ENCODE measurements at places on chromosomes 3 and 15.

DNA sequence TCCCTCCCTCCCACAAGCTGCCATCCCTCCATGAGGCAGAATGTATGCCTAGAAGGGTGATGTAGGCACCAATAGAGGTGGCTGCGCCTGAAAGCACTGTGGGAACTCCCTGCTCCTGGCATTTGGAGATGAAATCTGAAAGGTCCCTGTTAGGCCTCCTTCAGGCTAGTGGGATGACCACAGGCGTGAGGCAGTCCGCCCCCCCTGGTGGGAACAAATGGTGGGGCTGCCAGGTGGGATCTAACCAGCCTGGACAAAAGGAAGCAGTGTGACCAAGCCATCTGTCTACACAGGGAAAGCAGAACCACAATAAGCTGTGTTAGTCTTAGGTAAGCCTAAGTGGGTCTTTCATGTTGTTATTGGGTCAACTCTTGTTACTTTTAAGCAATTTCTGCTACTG, 25.3 kb downstream of the IL5RA start:
- no peak for DNase-seq

GRCh38 chr3:71061581-71061980, 521.9 kb downstream of the FOXP1 start:
- DNase-seq: no peak

GRCh38 chr3:55000546-55000945, 72.7 kb upstream of the LRTM1 start:
- no peak for DNase-seq

DNA sequence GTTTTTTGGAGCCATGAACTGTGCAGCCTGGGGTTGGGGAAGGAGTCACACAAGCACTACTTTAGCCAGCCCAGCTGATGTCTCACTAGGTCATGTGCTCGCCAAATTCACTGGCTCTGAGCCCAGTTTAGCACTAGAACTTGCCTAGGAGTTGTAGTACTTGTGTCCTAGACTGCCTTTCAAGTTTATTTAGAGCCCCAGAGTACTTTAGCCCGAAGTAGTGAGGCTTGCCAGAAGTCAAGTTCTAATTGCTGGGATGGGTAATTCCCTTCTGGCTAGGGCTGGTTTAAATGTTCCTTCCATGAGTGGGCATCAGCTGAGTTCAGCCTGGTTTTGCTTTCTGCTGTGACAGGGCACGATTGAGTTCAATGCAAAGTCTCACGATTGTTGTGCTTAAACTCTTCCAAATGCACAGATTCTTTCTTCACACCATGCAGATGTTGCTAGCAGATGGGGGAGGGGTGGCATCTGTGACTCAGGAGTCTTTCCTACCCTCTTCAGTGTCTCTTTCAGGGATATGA, 228.2 kb upstream of the ZPLD1 start:
- DNase-seq: no peak

- no peak for DNase-seq
These were observed 28.1 kb upstream of the CNBP start for GRCh38 chr3:129211772-129212171.
